Stimulated activated CD4-positive, alpha-beta T cell treated with anti-CD3 and anti-CD28 coated beads, Interleukin-15, amount 100 ng/mL, for 24 hours (primary cell): ENCODE measurements at places on chromosomes 4 and X.

DNA sequence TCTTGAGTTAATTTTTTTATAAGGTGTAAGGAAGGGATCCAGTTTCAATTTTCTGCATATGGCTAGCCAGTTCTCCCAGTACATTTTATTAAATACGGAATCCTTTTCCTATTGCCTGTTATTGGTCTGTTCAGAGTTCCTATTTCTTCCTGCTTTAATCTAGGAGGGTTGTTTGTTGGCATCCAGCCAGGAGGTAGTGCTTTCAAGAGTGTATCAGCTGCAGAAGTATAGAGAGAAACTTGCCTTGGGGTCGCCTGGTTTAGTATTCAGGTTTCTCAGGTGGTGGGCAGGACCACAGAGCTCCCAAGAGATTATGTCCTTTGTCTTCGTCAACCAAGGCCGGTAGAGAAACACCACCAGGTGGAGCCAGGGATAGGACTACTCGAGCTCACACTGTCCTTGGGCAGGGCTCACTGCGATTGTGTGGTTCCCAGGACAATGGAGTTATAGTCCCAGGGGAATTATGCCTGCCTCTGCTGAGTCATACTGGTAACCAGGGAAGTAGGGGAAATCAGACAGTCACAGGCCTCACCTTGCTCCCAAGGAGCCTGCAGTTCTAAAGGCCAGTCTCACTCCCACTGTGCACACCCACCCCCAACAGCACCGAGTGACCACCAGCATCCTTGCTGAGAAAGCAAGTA lies 168.1 kb downstream of the VSIG4 start:
- peak; percentile 5 for DNase-seq

DNA sequence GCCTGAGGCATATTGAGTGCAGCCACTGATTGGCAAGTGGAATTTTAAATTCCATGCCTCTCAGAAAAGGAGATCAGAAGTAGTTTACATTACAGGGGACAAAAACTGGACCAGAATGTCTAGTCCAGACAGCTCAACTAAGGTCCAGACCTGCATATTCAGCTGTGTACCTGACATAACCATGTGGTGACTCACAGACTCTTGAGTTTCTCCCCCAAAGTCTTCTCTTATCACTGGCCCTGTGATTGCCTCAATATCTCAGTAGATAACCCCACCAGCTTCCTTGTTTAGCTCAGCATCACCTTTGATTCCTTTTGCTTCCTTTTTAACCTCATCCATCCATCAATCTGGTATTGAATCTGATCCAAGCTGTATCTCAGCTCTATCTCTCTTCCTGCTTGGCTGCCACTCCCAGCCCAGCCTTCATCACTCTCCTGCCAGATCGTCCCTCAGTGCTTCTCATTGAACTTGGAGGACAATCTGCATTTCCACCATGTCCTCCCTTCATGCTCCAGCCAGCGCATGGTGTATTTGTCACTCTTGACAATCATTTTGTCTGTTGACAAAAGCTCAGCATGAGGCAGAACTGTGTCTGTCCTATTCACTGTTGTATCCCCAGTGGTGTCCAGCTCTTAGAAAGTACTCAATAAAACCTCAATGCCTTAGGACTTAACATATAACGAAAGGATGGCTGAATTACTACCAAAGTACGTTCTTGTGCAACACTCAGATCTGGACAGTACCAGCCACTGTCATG lies 27.8 kb upstream of the SLC2A9 start:
- DNase-seq = no peak

- no peak for DNase-seq
These were observed 12.3 kb downstream of the LRP2BP start for GRCh38 chr4:185383451-185383850.

DNA sequence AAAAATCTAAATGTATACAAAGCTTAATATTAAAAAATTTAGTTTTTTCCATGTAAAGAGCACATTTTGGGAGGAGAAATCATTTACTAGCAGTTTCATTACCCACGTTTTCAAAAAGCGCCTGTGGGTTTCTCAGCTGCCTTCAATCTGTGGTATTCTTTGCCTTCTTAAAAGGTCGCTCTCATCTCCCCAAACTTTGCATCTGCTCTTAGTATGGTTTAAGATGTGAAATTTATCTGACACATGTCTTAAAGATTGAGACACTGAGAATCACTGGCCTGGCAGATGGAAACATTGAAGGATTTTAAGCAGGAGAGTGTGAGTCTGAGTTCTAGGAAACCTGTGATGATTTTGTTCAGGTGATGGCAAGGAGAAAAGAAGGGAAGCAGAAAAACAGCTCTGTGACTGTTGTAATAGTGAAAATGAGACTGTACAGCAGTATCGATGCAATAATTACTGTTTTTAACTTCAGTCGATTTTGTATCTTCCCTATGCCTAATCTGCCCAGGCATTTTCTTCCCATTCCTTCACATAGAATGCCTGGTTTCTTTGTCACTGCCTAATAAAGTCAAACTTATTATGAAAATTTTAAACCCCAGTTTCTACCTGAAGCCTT lies 75.9 kb downstream of the PAQR3 start:
- no peak for DNase-seq

- no peak for DNase-seq
These were observed 146.3 kb downstream of the SHROOM3 start for GRCh38 chr4:76581077-76581962.

DNA sequence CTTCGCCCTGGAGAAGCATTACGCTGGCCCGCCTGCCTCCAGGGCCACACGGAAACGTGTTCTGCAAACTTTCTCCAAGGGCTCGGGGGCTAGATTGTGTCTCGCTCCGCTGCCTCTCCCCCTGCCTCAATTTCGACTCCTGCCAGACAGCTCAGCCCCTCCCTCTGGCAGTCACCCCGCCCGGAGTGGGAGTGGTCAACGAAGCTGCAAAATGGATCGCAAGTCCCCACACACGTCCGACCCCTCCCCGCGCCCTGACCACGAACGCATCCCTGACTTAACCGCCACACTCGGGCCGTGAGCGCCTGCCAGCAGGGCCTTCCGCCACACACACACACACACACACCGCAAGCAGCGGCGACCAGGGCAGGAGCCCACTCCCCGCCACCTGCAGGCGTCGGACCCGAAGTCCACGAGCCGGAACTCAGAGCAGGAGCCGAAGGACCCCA lies 47.0 kb upstream of the NKAP start:
- DNase-seq = peak; percentile 13

DNA sequence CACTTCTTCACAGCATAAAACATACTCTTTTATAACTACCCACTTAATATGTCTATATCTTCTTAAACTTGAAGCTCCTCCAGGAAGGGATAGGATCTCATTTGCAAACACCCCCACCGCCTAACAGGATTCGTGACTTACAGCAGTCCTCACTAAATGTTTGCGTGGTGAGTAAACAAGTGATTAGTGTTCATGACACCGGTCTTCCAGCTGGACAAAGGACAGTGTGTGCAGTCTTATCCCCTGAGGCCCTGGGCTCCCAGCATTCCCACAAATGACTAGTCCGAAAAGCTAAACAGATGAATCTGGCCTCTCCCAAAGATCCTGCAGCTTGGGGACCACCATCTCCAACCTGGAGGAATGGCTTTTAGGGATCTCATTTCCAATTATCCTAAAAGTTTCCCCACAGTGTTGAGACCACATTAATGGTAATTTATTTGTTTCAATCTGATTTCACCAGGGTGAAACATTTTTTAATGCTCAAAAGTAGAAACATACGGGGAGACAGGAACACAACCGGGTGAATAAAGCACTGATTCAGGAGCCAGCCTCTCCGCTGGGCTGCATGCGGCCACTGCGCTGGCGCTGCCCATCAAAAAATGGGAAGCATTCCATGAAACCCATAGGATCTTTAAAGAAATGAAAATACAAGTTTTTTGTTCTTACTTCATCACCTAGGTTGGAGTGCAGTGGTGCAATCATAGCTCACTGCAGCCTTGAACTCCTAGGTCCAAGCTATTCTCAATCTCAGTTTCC lies 69.2 kb downstream of the HADH start:
- no peak for DNase-seq

DNA sequence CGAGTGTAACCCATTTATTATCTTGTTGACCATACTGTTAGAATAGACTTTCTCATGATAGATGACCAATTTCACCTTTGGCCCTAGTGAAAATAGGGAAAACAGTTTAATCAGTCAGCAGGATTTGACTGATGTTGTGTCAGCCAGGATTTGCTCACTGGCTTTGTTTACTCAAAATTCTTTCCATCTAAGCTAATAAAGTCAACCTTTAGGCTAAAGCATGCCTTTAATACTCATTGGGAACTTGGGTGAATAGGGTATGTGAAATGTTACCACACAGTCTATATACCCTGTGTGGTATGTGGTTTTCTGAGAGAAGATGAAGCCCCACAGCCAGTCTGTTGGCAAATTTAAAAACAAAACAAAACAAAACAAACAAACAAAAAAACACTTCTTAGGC lies 18.7 kb upstream of the SPANXB1 start:
- DNase-seq = no peak

DNA sequence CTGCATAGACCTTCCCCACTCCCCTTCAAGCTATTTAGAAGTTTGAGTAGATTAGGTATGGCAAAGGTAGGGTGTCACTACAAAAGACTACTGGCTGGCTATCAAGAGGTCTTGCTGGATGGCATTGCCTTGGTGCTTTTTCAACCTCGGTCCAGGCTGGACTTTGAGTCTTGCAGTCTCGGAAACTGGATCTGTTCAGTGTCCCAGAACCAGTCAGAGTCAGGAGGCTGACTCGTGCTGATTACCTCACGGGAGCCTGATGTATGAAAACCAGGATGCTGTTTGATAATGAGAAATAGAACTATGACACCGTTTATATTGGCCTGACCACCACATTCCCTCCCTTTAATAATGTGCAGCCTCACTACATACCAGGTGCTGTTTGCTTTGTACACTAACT lies 2.7 kb upstream of the PHKA1 start:
- DNase-seq = no peak

GRCh38 chr4:102772738-102773340 lies 12.1 kb upstream of the MANBA start:
- no peak for DNase-seq

DNA sequence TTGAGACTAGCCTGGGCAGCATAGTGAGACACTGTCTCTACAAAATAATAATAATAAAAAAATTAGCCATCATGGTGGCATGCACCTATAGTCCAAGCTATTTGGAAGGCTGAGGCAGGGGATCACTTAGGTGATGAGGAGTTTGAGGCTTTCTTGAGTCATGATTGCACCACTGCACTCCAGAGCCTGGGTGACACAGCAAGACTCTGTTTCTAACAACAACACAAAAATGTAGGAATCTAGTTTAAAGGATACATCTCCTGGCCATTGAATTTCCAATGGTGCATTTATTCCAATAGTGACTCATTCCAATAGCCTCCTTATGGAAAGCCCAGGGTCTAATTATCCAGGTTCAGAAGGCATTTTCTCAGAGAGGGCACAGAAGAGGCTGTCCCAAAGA lies 21.9 kb upstream of the HERC6 start:
- DNase-seq = no peak

- no peak for DNase-seq
These were observed 514.8 kb downstream of the BCOR start for GRCh38 chrX:39582976-39583375.

GRCh38 chr4:38856524-38857337 lies at the start of gene TLR6:
Gene TLR6 (minus strand): TSS chr4:38856817. CDS start chr4:38829473, 27,344 bp downstream.
- DNase-seq = peak; percentile 74

- no peak for DNase-seq
These were observed 12.1 kb downstream of the APLN start for GRCh38 chrX:129642641-129643040.

DNA sequence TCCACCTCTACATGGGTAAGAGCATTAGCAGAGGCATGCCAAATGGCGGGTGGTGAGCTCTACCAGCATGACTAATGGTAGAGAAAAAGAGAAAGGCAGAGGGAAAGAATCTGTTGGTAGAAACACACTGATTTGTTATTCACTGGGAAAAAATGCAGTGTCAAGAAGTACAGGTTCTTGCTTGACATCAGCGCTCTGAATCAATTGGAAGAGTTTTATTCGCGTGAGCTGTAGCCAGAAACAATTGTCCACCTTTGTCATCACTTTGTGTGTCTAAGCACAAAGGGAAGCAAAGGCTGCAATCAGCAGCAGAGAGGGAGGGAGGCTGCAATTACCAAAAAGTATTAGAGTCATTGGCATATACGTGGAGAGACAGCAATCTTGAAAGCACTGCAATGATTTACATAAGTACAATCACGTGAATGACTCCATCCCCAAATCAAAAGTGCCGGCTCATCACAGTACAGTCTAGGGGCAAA lies 67.7 kb upstream of the HS3ST1 start:
- DNase-seq = no peak

GRCh38 chr4:3340700-3341083 lies 47.9 kb downstream of the RGS12 start:
- DNase-seq = no peak

- DNase-seq = no peak
These were observed 33.5 kb upstream of the SH3KBP1 start for GRCh38 chrX:19920945-19921344.
